ENCODE measurements at places on chromosomes 2 and 18.

DNA sequence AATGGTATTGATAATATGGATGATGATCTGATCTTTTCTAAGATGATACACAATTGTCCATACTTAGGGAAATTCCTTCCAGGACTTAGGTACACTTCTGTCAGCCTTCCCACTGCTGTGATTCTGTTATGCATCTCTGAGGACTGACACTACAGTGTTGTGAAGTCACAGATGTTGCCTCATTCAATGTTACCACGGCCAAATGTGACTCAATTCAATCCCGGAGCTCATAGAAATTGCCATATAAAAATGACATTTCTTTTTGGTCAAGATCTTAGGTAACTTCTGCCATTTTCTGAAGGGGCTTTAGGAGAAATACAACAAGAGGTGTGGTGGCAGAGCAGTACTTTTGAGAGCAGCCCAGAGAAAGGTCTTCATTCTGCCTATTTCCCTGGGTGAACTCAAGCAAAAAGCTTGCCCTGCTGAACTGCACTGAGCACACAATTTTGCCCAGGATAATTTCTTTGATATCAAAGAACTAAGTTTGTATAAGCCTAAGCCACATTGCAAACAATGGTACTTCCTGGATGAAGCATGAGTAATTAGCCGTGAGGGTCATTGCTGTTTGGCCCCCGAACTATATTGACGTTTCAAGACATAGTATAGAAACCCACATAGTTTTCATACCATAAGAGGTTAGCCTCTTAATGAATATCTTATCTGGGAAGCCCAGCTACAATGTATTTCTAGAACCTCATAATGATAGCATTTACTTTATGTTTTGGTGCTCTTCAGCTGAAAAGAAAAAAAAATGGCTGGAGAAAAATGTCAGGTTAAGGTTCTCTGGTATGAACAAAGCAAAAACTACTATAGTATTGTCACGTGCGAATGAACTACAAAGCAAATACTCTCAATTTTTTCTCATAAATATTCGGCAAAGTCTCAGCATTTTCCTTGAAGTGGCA, 437.4 kb downstream of the MEIS1 start:
- no peak for DNase-seq

DNA sequence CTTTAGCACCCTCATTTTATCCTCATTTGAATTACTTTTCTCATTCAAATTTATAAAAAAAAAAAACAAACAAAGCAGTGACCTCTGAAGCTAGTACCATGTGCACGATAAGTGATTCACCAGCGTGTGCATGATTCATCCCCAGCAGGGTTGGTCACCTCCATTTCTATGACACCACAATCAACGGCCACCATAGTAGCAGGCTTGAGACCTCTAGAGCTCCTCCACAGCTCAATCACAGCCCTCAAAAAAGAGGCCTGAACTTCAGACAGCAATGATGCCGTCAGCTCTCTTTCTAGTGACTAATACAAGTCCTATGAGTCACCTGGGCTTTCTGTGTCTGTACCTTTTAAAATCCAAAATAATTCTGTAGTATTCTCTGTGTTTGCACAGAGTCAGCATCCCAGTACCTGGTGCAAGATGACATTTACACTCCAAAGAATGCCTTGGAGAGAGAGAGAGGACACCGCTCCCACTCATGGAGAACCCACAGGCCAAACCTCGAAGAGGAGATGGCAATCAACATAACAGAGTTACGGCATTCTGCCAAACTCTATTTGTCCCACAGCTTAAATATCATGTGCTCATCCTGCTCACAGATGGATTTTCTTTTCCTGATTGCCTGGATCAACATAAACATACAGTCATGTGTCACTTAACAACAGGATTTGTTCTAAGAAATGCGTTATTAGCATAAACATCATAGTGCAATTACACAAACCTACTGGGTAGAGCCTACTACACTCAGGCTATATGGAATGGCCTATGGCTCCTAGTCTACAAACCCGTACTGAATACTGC, 58.7 kb downstream of the L3MBTL4 start:
- DNase-seq, result no peak

GRCh38 chr18:62175521-62175920, 11.3 kb downstream of the PIGN start:
- no peak for DNase-seq

DNA sequence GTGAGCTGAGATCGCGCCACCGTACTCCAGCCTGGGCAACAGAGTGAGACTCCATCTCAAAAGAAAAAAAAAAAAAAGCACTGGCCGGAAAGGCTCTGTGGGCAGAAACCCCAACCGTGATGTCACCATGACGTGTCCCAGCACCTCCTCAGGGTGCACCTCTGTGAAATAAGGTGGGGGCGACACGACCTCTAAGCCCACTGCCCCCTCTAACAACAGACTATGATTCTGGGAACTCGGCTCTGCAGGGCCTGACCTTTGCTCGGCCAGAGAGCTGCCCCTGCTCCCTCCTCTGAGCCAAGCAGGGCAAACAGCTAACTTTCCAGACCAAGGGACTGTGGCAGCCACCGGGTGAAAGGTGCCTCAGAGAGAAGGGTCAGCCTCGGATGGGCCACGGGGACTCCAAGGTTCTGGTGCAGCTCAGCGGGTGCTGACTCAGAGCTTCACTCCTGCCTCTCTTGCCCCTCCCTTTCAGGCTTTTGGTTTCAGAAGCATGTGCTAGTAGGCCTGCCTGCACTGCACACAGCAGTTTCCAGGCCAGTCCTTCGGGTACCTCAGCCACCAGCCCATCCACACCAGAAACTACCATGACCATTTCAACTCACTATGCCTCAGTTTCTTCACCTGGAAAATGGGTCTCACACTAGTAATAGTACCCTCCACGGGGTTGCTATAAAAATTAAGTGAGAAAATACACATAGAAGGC, 8.0 kb downstream of the TMBIM1 start:
- DNase-seq, result peak; percentile 84

GRCh38 chr2:172655838-172656573, 79.6 kb upstream of the RAPGEF4 start:
- no peak for DNase-seq

DNA sequence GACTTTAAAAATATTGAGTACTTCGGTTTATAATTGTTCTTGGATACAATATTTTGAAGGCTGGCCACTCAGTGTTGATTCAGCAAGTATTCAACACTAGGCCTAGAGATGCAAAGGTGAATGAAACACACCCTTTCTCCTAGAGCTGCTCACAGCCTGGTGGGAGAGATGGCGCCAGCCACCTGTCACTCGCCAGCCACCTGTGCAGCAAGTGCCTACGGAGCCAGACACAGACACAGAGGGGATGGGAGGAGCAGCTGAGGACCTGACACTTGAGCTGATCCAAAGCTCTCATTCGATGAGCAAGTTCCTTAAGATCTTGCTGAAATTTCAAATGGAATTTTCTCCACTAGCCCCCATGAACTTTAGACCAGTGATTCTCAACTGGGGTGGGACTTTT, 151.1 kb upstream of the RIOK3 start:
- DNase-seq, result no peak

DNA sequence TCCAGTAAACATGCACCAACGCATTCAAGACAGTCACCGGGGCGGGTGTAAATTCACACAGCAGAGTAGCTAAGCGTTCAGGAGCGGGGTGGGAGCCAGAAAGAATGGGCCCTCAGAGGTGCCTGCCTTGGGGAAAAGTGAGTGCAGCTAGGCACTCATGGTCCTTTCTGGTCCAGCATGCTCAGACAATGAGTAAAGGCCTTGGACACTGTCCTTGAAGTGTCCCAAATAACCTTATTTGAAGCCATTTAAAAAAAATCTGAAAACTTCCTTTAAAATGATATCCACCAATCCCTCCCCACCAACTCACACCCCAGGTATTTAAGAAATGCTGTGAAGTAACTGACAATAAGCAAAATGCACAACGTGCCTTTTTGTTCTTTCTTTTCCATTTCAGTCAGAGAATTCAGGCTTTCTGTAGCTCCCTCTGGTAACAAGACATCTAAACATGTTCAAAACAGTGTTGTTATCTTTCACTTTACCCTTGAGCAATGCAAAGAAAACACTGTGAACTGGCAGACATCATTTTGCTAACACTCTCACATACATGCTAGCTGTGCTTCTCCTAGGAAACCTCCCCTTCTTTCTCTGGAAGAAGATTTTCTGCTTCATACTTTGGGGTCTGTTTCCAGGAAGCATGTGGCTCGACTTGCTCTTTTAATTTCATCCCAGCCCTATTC, 445.1 kb upstream of the SPRED2 start:
- no peak for DNase-seq

DNA sequence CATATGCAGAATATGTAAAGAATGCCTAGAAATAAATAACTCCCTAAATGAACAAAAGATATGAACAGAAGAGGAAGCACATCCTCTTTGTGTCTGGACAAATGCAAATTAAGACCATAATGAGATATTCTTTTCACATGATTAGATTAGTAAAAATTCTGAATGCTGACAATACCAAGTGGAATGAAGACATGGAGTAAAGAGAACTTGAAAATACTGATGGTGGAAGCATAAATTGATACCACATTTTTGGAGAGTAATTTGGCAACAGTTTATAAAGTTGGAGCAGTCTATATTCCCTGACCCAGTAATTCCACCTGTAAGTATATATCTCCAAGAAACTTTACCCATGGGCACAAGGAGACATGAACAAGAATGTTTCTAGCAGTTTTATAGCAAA, 130.0 kb downstream of the CAPN13 start:
- DNase-seq, result no peak

All from LHCN-M2 (cell line).